Fibroblast of skin of right quadriceps (primary cell): ENCODE measurements at places on chromosomes 13 and 19.

DNA sequence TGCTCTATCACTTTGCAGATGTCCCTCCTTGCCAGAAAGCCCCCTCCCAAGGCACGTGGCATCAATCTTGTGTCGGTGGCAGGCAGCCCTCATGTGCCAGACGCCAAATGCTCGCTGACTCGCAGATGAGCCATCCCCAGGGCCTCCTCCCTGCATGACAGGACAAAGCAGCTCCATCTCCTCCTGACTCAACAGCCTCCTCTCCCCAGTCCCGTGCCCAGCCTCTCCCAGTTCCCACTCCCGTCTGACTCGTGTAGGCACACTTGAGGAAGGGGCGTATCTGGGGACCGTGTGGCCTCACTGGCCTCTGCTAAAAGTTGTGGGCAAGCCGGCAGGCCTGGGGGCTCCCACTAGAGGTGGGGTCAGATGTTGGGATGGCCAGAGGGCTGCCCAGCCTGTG is 133.6 kb downstream of the STK24 start:
- DNase-seq = peak; percentile 85

- no peak for DNase-seq
Measured at GRCh38 chr19:18223860-18224524, 2.2 kb downstream of the PDE4C start.

- DNase-seq = no peak
Measured at GRCh38 chr13:44104197-44104490, 224.4 kb downstream of the LACC1 start.

DNA sequence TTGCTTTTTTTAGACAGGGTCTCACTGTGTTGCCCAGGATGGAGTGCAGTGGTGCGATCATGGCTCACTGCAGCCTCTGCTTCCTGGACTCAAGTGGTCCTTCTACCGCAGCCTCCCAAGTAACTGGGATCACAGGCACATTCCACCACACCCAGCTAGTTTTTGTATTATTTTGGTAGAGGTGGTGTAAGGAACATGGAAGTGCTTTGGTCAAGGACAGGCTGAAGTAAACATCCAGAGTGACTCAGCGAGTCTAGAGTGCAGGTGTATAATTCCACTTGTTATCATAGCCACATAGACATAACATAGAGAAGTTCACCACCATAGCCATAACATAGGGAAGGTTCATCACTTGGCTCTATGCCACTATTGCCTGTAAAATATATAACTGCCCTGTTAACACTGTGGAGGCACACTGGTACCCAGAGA is 98.6 kb downstream of the RBM26 start:
- no peak for DNase-seq

GRCh38 chr13:35978607-35979316 is 152.4 kb downstream of the DCLK1 start:
- DNase-seq = peak; percentile 70

DNA sequence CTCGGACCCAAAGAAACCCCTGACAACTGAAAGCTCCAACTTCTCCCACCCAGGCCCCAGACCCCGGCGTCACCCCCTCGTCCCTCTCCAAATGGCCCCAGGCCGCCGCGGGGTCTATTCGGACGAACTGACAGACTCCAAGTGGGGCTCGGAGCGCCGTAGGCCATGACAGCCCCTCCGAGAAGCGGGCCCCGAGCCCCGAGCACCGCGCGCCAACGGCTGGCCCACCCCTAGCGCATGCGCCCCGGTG is 360 bp downstream of the DDX39A start:
- DNase-seq = no peak

DNA sequence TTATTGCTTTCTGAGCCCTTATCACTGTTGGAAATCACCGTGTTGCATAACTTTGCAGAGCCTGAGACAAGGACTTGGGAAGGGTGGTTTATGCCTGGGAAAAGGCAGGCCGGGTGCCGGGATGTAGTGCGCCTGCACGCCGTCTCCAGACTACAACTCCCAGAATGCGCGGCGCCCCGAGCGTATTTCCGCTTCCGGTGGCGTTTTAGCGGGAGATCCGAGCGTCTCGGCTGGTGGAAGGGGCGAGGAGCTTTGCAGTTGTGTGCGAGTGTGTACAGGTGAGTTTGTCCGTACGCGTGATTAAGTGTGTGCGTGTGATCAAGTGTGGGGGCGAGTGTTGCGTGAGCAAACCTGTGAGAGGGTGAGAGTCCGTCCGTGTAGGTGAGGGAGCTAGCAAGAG is 75.4 kb downstream of the PEG3 start:
- DNase-seq = no peak

DNA sequence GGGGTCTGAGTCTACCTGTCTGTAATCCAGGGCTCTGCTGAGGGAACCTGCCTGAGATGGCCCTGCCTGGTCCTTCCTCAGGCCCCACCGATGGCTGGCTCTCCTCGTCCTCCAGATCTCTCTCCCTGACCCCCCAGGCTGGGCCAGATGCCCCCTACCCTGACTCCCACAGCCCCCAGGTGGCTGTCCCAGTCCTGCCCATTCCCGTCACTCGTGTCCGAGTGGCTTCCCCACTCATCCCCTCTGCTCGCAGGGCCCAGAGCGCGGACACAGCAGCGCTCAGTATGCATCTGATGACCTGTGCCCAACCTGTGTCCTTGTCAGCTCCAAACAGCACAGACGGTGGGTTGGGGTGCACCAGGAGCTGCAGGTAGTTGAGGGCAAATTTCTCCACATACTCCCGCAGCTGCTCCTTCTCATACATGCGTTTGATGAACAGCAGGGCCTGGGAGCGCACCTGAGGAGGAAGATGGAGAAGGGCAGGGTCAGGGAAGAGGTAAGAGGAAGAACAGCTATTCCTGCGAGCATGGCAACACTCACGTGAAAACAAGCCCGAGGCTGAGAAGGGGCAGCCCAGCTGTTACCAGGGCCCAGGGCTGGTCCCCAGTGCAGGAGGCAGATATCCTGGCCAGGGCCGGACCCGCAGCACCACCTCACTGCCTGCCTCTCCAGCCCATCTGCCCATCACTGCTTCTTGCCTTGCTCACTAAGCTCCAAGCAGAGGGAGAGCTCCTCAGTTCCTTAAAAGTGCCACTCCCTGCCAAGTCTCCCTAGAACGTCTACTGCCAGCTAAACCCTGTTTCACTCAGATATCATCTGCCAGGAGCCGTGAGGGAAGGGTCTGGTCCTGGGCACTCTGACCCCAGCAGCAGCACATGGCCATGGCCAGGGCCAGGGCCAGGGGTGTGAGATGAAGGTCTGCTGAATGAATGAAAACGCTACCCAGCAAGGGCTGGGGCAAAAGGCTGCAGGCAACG is 11.1 kb upstream of the RSPH6A start:
- no peak for DNase-seq

- no peak for DNase-seq
Measured at GRCh38 chr13:32267836-32268439, 47.2 kb downstream of the ZAR1L start.

- no peak for DNase-seq
Measured at GRCh38 chr13:83100237-83100636, 782.0 kb downstream of the SLITRK1 start.

DNA sequence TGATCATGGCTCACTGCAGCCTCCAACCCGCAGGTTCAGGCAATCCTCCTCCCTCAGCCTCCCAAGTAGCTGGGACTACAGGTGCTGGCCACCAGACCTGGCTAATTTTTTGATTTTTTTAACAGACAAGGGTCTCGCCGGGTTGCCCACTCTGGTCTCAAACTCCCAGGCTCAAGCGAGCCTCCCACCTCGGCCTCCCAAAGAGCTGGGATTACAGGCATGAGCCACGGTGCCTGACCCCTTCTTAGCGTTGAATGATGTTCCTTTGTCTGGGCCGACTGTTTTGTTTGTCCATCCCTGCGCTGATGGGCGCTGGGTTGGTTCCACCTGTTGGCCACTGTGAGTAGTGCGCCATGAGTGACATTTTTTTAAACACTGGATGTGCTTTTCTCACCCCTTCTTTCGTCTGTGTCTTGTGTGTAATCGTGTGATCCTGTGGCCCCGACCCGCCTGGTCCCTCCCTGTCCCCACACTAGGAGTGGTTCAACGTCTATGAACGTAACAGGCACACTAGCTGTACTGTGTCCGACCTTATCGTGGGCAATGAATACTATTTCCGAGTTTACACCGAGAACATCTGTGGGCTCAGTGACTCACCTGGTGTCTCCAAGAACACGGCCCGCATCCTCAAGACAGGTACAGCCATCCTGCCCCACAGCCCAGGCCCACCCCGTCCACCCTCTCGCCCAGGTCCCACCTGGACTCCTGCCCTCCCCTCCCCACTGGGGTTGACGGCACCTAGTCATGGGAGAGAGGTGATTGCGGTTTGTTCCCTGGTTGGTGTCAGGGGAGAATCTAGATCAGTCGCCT is 15.0 kb upstream of the EMC10 start:
- DNase-seq = peak; percentile 46

- no peak for DNase-seq
Measured at GRCh38 chr19:48295458-48295857, 25.6 kb downstream of the ZNF114 start.

- DNase-seq = peak; percentile 55
Measured at GRCh38 chr13:46595136-46595884, 42.3 kb downstream of the LRCH1 start.

- no peak for DNase-seq
Measured at GRCh38 chr13:50359041-50359367, 343.8 kb downstream of the KCNRG start.

DNA sequence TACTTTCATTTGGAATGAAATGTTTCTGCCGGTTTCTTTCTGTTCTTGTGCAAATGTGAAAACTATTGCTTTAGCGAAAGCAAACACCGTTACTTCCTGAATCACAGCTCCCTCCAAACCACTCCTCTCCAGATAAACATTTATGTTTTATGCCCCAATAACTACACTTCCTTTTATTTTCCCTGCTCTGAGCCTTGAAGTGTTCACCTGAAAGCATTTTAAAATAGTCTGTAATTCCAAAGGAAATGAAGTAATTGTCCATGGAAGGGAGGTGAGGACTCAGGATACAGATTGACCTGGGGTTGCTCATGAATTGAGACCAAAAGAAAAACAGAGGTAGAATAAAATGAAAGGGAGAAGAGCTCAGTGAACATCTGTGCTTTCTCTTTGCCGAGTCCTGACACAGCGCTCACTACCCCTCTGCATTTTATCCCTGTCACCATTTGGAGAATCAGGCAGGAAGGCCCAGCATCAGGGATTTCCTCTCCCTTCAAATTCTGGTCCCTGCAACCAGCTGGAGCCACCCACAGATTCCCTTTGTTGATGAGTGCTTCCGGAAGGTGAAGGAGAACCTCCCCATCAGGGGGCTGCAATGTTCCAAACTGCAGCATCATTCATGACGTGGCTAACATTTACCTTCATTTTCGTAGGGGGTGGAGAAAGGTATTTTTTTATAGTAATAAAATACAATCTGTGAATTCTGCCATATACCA is 171.9 kb downstream of the ITGBL1 start:
- no peak for DNase-seq

- no peak for DNase-seq
Measured at GRCh38 chr13:30332456-30333143, 25.2 kb upstream of the KATNAL1 start.

GRCh38 chr13:86563308-86563707 is 764.1 kb upstream of the SLITRK6 start:
- peak; percentile 54 for DNase-seq

- DNase-seq = peak; percentile 87
Measured at GRCh38 chr19:49442771-49443365, 1.5 kb upstream of the SLC17A7 start.

DNA sequence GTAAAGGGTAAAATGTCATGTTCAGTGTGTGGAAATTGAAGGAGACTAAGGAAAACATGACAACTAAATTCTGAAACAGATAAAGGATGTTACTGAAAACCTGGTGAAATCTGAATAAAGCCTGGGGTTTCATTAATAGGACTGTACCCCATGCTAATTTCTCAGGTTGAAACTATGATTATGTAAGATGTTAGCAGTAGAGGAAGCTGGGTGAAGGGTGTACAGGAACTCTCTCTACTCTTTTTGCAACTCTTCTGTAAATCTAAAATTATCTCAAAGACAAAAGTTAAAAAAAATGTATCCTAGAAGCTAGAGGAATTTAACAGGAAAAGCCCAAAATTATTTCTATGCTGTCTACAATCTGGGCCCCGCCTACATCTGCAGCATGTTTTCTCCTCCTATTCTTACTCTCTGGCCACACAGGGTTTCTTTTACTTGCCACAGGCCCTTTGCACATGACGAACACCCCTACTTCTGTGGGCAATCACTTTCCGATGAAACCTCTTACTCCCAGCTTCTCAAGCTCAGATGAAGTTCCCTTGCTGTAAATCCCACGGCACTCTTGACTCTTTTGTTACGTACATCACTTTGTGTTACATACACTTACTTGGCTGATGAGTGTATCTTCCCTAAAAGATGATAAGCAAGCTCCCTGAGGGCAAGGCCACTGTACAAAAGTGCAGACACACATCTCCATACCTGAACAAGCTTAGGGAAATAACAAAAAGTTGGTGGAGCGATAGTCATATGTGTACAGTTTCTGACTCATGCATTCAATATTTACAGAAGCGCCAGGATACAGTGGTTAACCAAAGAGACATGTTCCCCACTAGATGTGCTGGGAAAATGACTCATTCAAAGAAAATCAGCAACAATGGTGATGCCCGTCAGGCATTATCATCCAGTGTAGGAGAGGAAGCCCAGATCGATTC is 32.6 kb downstream of the RUBCNL start:
- peak; percentile 97 for DNase-seq

DNA sequence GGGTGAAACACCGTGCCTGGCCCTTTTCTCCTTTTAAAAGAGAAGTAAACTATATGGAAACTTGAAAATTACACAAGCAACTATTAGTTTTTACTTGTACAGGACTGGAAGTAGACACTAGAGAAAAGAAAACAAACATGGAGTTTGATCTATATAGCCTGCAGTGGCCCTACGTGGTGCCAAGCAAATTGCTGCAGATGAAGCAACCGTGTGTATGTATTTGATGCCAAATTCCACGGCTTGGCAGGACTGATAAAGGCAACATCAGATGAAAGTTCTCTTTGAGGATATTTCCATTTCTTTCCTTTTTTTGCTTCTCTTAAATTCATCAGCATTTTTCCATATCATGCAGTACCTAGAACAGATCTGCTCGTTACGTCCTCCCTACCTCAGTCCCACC is 49.8 kb downstream of the ATP8A2 start:
- DNase-seq = no peak

GRCh38 chr19:13604902-13605586 is 98.8 kb upstream of the CACNA1A start:
- no peak for DNase-seq

GRCh38 chr13:105798541-105798940 is 736.9 kb downstream of the EFNB2 start:
- no peak for DNase-seq

DNA sequence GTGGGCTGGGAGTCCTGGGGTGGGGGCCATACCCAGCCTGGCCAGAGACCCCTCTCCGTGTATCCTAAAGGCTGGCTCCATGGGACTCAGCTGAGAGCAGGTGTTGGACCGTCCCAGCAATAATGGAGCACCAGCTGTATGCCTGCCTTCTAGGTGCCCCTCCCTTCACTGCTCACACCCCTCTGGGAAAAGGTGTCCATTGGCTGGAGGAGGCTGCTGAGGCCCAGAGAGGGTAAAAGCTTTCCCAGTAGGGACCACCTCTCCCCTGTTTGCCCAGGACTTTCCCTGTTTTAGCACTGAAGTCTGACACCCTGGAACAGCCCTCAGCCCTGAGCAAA is 3.3 kb upstream of the RAX2 start:
- no peak for DNase-seq
